ENCODE measurements at places on chromosomes 1 and 21. TPM values are rescaled to one million over a fixed set of nuclear protein-coding genes. Genes with fewer than 3 reads are reported as not detected.

GRCh38 chr1:7317888-7318287 lies 453.2 kb upstream of the VAMP3 start:
- no peak for DNase-seq

DNA sequence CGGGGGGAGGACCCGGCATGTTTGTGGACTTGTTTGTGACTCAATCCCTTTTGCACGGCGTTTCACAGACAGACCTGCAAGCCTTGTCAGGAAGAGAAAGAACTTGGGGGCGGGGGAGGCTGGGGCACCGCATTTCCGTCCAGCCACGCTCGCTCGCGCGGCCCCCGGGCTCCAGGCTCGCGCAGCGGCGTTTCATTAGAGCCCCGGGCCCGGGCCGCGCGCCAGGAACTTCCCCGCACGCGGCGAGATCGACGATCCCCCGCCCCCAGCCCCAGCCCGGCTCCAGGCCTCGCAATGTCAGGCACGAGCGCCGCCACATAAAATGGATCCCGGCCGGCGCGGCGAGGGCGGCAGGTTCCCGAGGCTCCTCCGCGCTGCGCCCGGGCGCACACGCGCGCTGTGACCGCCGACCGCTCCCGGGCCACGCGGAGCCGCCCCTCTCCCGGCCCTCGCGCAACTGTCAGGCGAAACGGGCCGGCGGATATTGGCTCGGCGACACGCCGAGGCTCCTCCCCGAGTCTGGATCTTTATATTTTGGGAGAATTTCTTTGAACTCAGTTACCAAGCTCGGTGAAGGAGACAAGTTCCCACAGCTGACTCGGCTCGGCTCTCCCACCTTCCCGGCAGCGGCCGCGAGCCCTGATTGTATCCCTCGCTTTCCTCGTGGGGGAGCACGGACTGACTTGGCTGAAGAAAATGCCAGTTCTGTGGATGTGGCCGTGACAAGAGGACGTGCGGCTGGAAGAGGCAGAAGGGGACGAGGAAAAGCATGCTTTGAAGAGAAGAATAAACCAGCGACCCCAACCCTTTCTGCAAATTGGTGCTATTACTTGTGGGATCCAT lies at the start of gene KIF26B:
TSS of gene KIF26B (plus strand) at position 557 of the 843 bp plus-strand sequence. CDS start 440 bp downstream, outside the sequence.
- peak; percentile 48 for DNase-seq

- DNase-seq, result no peak
Measured at GRCh38 chr1:172203135-172203823, 217.2 kb upstream of the C1orf105 start.

DNA sequence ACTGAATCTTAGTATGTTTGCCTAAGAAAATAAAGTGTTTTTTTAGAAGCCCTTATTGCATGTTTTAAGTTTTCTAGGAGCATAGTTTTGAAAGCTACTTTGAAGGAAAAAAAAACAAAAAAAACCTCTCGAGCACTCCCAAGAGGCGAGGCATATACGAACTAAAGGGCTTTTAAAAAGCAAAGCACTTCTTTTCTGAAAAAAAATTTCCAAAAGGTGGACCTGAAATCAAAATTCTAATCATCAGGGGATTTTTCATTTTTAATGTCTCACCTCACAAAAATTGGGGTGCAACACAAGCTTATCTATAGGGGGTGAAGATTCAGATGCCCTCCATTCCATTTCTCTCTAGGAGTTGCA lies 594 bp downstream of the GLMN start:
- DNase-seq, result no peak

LIPI gene
- total RNA-seq, result not detected

- DNase-seq, result no peak
Measured at GRCh38 chr1:64019818-64020217, 183.6 kb upstream of the UBE2U start.

TNFSF18 gene
- not detected for total RNA-seq

DNA sequence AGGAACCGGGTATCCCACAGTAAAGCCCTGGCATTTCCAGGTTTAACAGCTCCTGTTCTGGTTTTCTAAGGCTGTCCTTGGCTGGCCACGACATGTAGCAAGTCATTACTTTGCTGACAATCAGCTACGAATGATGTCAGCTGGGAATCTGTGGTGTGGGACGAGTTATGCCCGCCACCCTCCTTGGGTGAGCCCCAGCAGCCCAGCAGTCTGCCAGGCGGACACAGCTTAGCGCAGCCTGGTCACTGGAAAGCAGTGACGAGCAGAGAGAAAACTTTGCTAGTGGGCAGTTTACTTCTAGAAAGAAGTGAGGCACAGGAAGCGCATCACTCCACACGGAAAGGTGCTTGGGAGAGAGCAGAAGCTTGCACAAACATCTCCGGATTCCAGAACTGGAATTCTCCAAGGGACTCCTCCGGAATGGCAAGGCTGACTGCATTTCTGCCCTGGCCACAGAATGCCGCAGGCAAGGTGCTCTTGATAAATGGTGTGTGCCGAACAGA lies 15.5 kb upstream of the ZNF436 start:
- DNase-seq, result no peak
